ENCODE measurements at places on chromosomes 16 and 17.
A peak's percentile ranks its signal among the peaks of the same experiment; 100 is the strongest.

- DNase-seq, result no peak
These were observed 458.9 kb upstream of the DYNLRB2 start for GRCh38 chr16:80081846-80082245.

- no peak for DNase-seq
These were observed 47.0 kb downstream of the MYO18A start for GRCh38 chr17:29133121-29133713.

DNA sequence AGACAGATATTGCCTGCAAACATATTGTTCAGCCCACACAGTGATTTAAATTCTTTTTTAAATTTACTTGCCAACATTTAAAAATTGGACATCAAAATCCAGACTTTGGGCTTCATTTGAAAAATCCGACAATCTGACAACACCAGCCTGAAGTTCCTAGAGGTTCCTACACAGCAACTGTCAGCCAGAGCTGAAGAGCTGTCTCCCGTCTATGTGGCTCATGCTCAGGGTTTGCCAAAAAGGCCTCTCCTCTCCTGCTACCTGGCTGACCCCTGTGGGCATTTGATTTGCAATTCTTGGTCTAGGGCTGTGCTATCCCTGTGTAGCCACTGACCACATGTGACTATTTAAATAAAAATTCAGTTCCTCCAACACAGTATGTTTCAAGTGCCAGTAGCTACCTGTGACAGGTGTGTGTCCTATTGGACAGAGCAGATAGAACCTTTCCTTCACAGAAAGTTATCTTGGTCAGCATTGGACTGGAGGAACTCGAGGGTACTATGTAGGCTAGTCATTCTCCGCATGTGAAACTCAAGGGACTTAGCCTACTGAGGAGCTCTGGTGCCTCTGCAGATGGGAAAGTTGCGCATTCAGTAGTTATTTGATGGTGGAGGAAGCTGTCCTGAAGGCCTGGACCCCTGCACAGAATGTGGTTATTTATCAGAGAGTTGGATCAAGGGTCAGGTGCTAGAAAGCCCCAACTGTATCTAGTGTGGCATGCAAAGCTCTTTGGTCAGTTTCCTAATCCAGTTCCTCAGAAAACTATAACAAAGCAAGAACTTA, 2.7 kb downstream of the LYRM1 start:
- DNase-seq, result no peak

DNA sequence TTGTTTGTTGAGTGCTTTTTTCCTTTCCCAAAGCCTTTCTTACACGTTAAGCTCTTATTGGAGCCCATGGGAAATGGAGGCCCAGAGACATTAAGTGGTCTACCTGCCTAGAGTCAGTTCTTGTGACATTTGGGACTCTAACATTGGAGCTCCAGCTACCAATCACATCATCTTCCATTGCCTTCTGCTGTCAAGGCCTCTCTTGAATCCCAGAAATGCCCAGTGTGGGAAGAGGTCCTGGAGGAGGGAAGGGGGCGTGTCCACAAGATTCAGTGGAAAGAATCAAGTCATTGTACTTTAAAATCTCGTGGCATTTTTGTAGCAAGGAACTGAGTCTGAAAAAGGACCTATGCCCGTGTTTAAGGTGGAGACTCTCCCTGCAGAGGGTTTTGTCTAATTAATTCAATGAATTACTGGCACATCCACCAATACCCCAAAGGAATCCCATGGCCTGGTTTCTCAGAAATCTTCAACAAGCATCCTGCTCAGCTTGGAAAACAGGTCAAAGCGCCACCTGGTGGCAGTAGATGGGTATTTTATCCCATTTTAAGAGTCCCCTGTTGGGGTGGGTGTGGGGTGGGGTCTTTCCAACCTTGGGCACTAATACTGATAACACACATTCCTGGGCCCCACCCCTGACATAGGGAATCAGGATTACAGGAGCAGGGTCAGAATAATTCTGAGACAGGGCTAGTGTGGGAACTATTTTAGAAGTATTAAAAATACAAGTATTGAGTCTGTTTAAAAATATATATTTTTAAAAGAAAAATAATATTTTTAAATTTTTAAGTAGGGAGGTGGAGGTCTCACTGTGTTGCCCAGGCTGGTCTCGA, 24.6 kb downstream of the GPT2 start:
- DNase-seq, result no peak

GRCh38 chr16:84730406-84731106, 30.8 kb downstream of the USP10 start:
- DNase-seq, result peak; percentile 73
